Suppressor macrophage treated with lipopolysaccharide for 4 hours (primary cell): ENCODE measurements at places on chromosomes 12 and 14.

GRCh38 chr14:77142005-77142800 is 612 bp upstream of the ZDHHC22 start:
- DNase-seq: no peak

- DNase-seq: peak; percentile 78
These were observed 52.3 kb downstream of the IRAK3 start for GRCh38 chr12:66241061-66242043.

DNA sequence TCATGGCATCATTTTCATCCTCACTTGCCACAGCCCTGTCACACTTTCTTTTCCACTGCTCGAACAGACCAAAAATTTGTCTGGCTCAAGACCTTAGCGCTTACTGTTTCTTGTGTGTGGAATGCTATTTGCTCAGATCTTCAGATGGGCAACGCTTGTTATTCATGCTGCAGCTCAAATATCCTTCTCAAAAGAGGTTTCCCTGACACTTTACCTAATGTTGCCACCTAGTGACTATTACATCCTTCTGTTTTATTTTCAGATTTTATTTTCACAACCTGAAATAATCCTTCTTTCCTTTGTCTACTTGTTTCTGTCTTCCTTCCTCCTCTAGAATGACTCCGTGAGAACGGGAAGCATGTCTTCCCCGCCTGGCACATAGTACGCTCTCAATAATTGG is 5.6 kb downstream of the FBXO33 start:
- DNase-seq: peak; percentile 24

- DNase-seq: no peak
These were observed 48.0 kb upstream of the CCND2 start for GRCh38 chr12:4225571-4225970.

DNA sequence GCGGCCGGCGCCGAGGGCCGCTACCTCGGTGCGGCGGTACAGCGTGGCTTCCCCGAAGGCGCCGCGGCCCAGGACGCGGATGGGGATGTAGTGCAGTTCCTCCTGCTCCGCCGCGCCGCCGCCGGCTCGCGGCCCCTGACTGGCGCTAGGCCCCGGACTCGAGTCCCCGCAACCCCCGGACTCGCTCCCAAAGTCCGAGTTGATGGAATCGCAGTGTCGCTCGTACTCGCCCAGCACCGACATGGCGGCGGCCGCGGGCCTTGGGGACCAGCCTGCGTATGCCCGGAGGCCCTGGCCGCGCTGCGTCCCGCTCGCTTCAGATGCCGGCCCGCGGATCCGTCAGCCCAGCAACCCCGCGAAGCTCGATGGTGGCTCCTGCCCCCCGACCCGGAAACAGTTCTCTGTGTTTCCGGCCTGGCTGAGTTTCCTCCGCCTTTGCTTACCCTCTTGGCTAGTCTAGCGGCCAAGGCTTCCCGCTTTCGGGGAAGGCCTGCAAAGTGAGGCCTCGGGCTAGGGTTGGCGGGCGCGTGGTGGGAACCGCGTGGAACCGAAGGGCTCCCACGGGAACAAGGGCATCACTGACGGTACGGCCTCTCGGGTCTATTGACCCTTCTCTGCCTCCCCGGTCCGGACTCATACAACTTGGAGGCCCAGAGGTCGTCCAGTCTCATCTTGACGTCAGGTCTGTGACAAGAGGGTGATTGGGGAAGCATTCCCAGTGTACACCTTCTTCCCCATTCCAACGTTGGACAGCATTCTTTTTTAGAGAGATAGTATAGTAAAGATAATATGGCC is at the start of gene NEK9:
Gene NEK9, minus strand, starts transcription at position 370 of the 795 bp plus-strand sequence. Its CDS starts 127 bp downstream, at position 243.
- DNase-seq: peak; percentile 85

DNA sequence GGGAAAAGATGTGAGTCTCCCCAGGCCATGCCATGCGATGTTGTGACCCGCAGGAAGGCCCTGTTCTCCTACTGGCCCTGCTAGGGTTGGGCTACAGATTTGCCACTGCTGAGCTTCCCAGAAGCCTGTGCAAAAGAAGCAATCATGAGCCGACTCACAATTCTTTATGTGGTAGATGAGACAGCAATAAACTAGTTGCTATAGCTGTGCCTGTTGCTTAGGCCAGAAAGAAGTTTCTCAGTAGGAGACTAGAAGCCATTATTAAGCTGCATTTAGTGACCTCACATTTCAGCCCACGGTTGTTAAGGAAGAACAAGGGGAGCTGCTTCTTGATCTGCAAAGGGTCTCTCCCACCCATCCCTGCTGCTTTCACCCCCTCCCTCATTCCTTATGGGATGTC is 239.4 kb upstream of the CRY1 start:
- no peak for DNase-seq

DNA sequence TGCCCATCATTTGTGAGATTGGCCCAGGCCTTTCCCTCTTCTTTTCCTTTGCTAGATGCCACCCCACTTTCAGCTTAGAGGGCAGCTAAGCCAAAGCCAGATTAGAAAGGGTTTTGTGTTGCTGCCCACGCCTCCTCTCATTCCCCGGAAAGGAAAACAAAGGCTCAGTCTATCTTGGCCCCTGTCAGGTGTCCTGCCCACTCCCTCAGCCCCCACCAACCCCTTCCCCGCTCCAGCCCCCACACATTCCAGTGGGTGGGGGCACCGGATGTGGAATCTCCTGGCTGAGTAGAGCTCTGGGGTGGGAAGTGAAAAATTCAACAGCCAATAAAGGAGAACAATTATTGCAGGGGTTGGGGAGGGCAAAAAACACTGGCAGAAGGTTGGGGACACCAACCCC is 2.2 kb downstream of the BLOC1S1 start:
- no peak for DNase-seq

DNA sequence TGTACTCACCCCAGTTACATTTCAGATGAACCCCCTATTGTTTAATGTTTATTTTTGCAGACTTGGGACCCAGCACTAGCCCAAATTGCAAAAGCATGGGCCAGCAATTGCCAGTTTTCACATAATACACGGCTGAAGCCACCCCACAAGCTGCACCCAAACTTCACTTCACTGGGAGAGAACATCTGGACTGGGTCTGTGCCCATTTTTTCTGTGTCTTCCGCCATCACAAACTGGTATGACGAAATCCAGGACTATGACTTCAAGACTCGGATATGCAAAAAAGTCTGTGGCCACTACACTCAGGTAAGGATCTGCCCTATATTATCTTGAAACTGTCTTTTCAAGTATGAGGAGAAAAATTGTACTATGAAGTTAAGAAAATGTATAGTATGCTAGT is 1.2 kb downstream of the GLIPR1 start:
- peak; percentile 51 for DNase-seq

DNA sequence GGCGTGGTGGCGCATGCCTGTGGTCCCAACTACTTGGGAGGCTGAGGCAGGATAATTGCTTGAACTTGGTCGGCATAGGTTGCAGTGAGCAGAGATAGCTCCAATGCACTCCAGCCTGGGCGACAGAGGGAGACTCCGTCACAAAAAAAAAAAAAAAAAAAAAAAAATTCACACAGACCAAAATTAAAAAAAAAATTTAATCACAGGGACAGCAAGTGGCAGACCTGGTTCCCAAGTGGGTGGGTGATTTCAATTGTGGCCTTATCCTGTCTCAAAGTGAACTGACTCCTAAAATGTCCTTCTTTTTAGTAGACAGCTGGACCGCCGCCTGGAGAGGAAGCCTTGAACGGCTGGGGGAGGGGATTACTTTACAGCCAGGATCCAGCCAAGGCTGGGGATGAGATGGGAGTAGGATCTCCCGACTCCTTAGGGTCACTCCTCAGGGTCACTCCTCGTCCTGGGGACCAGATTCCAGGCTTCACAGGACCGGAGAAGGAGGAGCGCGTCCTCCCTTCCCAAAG is 1.5 kb upstream of the KCNH3 start:
- DNase-seq: no peak

DNA sequence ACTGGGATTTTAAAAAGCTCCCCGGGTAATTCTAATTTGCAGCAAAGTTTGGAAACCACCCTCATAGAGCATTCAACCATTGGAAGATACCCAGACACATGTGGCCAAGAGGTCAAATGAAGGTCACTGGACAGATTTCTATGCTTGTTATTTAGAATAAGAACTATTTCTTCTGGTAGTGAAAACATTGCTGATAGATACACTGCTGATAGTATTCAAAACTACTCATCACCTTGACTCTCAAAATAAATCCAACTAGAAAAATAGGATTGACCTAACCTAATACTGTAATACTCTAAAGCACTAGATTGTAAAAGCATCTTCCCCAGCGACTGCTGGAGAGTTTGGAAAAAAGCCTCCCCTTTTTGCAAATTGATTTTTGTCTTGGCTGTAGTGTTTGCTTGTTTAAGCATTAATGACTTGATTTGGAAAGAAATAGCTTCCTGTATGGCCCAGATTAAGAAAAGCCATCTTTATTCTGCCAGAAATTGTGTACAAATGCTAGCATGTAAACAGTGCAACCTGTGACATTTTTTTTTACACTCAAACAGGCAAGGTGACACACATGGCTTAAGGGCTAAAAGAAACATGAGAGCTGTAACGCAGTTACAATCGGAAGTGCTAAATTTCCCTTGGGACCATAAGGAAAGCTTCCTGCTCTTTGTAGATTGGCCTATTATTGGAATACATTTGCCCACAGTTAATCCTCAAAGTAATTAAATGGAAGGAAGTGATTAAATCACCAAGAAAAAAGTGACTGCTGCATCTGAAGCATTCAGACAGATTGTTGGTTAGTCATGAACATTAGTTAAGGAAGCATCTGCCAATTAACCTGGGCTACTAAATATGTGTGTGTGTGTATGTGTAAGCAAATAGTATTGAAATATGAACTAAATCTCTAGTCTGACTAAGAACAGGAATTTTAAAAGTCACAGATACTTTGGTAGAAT is 356.5 kb upstream of the ATP2B1 start:
- DNase-seq: no peak
